ENCODE measurements at places on chromosomes 7 and 10. TPM values are rescaled to one million over a fixed set of nuclear protein-coding genes. Genes with fewer than 3 reads are reported as not detected.

ANKRD30A gene
- not detected for total RNA-seq

CAV1 gene
- total RNA-seq = 576 TPM

MACROH2A2 gene
- 15.2 TPM for total RNA-seq

PLEKHA8 gene
- 21.3 TPM for total RNA-seq

CHN2 gene
- 14.5 TPM for total RNA-seq

SEMA3A gene
- 24.3 TPM for total RNA-seq

RGS10 gene
- total RNA-seq = 62.4 TPM

ANKRD16 gene
- 8.8 TPM for total RNA-seq

GNG11 gene
- 48.1 TPM for total RNA-seq

TRPV6 gene
- total RNA-seq = 0.74 TPM

AASS gene
- 60.7 TPM for total RNA-seq

DLG5 gene
- 30.3 TPM for total RNA-seq

C7orf57 gene
- total RNA-seq = 0.21 TPM

DNA sequence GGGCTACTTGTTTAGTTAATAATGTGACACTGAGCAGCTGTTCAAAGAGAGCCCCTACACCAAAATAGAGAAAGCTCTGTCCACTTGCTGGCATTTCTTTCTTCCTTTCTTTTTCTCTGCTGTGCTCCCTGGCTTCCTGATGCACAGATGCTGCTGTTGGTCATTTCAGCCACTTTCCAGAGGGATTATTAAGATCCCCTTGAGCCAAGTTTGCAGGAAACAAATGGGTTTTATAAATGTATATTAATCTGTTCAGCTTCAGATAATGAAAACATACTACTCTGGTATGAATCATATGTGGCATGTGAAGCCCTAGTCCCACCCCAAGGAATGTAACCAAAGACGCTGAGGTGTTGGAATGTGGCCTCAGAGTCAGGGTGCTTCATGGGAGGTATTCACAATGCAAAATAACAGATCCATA lies 638.2 kb upstream of the FZD8 start:
- DNase-seq = no peak

GRCh38 chr10:31902625-31903024 lies 26.0 kb downstream of the ARHGAP12 start:
- DNase-seq = no peak

- no peak for DNase-seq
These were observed 134.8 kb upstream of the SHH start for GRCh38 chr7:155947051-155947450.

- no peak for DNase-seq
These were observed 38.0 kb downstream of the RAB18 start for GRCh38 chr10:27541796-27542729.

GRCh38 chr10:60729106-60729505 lies 49.2 kb upstream of the CDK1 start:
- DNase-seq = no peak

DNA sequence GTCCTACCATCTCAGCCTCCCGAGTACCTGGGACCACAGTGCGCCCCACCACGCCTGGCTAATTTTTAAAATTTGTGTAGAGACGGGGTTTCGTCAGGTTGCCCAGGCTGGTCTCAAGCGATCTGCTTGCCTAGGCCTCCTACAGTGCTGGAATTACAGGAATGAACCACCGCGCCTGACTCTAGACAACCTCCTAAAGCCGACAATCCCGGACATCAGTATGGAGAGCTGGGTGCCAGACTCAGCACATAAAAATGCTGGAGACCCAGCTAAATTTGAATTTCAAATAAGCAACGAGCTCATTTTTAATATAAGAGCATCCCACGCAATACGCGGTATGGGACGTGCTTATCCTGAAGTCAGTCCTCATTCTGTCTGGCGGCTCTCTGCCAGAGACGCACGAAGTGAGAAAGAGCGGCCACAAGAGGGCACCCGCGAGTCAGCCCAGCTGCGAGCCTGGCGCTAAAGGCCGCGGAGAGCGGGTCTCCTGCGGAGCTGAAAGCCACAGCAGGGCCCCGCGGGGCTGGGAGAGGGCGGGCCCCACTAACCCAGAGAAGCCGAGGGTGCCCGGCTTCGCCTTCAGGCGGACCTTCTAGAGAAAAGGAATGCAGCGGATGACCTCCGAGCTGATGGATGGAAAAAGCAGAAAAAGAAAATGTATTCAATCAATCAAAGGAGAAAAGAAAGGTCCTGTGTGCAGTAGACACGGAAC lies 7.0 kb downstream of the CALY start:
- DNase-seq = peak; percentile 74

DNA sequence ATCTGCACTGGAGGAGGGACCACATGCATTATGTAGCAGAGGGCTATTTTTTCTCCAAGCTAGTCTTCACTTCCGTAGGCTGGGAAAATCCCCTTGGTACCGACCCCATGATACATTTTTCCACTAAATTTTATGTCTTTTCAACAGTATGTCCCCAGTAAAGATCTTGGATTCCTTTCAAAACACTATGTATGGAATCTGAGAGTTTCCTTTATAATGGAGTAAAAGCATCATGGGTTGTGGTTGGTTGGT lies 4.8 kb upstream of the ZNRF2 start:
- DNase-seq = no peak

DNA sequence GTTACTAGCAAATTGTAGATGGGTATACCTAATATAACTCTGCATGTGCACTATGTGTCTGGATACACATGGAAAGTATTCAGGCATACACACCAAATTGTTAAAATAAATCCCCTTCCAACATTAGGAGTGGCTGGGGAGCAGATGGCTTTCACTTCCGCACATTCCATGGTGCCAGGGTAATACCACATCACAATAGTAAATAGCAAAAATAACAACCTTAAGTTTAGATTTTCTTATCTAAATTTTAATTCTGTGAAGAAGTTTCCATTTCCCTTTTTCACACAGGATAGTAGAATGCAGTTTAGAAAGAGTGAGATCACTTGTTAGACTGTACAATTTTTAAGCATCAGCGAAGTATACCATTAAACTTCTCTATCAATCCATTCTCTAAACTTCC lies 5.8 kb upstream of the ALOX5 start:
- DNase-seq = no peak

DNA sequence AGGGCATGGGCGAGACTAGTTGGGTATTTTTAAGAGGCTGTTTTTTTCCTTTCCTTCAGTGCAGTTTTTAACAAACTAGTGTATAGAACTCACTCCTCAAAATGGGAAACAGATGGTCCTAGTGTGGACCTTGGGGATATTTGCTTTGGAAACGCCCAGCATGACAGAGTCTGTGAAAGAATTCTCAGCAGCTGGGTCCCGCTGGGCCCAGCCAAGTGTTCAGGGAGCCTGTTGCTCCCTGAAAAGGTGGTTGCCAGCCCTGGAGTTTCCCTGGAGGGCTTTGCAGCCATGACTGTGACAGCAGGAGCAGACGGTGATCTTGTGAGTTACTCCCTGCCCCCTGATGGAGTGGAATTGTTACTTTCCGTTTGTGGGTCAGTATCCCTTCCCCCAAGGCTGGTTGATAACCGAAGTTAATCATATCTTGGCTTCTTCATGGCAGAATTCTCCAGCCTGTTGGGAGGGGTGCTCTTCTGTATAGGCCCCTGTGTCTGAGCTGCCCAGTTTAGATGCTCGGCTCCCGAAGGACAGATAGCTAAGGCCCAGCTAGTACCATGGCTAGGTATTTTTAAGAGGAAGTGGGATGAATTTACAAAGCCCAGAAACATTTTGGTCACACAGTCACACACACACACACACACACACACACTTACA lies 278.6 kb upstream of the HABP2 start:
- no peak for DNase-seq

- DNase-seq = peak; percentile 39
These were observed 9.2 kb upstream of the GRB10 start for GRCh38 chr7:50791938-50792341.

- DNase-seq = no peak
These were observed 130.5 kb downstream of the CUX1 start for GRCh38 chr7:101947899-101948298.

GRCh38 chr10:29083096-29083495 lies 205.8 kb upstream of the LYZL1 start:
- no peak for DNase-seq

- DNase-seq = no peak
These were observed 40.1 kb upstream of the AKR1C2 start for GRCh38 chr10:5043716-5044115.

- DNase-seq = no peak
These were observed 372.4 kb downstream of the SUGCT start for GRCh38 chr7:40507166-40507565.

- no peak for DNase-seq
These were observed 2.1 kb upstream of the FAM3C start for GRCh38 chr7:121398246-121398645.

- no peak for DNase-seq
These were observed 582.2 kb downstream of the SORCS1 start for GRCh38 chr10:106582291-106582690.

- no peak for DNase-seq
These were observed 53.4 kb upstream of the CYP2C8 start for GRCh38 chr10:95122736-95123135.

- no peak for DNase-seq
These were observed 20.0 kb upstream of the CXCL12 start for GRCh38 chr10:44404741-44405437.

GRCh38 chr7:158055726-158056510 lies 531.7 kb downstream of the PTPRN2 start:
- DNase-seq = no peak

DNA sequence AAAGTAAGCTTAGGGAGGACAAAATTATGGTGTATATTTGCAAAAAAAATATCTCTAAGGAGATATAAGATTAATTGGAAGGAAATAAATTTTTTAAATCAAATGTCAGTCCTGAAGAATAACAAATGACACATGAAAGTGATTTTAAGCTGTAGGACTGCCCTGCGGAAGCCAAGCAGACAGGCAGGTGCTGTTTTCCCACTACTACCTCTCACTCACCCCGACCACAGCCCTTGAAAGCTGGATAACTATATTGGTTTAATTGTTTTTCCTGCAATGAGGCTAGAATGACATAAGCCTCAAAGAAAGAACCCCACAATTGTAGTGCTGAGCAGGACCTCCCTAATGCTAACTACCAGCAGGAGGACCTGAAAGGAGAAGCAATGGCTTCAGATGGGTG lies 68.6 kb upstream of the VIPR2 start:
- no peak for DNase-seq

GRCh38 chr7:157276091-157276561 lies 60.7 kb upstream of the DNAJB6 start:
- no peak for DNase-seq

GRCh38 chr7:25847336-25848070 lies 304.5 kb upstream of the NFE2L3 start:
- DNase-seq = no peak

GRCh38 chr7:78037603-78038002 lies 239.0 kb downstream of the PHTF2 start:
- no peak for DNase-seq

- DNase-seq = no peak
These were observed 47.2 kb downstream of the XPNPEP1 start for GRCh38 chr10:109875828-109876821.

Measured in urinary bladder (tissue), 4 donors.